ENCODE measurements at places on chromosomes 5 and 9.

GRCh38 chr9:87675906-87676515, 49.9 kb upstream of the CTSL start:
- no peak for DNase-seq

- no peak for DNase-seq
Measured at GRCh38 chr5:170377027-170377426, 12.1 kb downstream of the KCNMB1 start.

GRCh38 chr5:157670662-157671591, at the start of gene C5orf52:
C5orf52 (plus strand) TSS chr5:157671533; CDS start chr5:157671615, 82 bp downstream.
- no peak for DNase-seq

DNA sequence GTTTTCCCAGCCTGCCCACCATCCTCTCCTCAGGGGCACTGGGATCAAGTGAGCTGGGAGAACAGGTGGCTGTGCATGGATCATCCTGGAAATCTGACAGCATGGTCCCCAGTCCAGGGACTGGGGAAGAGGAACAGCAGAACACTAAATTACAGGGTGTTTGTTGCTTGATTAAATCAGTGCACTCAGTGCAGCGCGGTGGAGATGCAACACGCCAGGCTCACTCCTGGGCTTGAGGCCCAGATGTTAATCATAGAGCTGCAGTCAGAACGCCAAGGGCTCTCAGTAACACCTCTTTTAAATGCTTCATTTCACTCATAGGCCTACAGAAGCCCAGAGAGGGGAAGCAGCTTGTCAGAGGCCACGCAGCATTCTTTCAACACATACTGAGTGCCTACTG, 14.2 kb upstream of the LARP1 start:
- DNase-seq: no peak

- DNase-seq: no peak
Measured at GRCh38 chr5:59423021-59423420, 470.5 kb downstream of the PDE4D start.

DNA sequence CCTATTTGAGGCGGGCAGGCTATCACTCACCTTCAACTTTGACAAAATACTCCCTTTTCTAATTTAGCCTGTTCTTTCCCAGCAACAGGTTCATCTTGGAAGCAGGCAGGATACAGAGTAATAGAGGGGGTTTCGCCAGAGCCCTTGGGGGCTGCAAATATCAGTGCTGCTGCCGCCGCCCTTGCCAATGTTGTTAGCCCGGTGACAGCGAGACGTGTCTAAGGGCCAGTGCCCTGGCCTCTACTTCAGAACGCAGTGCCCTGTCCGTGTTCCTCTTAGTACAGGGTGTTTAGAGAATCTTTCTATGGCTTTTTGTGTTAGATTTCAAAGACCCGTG, 703 bp downstream of the FAM120AOS start:
- no peak for DNase-seq

DNA sequence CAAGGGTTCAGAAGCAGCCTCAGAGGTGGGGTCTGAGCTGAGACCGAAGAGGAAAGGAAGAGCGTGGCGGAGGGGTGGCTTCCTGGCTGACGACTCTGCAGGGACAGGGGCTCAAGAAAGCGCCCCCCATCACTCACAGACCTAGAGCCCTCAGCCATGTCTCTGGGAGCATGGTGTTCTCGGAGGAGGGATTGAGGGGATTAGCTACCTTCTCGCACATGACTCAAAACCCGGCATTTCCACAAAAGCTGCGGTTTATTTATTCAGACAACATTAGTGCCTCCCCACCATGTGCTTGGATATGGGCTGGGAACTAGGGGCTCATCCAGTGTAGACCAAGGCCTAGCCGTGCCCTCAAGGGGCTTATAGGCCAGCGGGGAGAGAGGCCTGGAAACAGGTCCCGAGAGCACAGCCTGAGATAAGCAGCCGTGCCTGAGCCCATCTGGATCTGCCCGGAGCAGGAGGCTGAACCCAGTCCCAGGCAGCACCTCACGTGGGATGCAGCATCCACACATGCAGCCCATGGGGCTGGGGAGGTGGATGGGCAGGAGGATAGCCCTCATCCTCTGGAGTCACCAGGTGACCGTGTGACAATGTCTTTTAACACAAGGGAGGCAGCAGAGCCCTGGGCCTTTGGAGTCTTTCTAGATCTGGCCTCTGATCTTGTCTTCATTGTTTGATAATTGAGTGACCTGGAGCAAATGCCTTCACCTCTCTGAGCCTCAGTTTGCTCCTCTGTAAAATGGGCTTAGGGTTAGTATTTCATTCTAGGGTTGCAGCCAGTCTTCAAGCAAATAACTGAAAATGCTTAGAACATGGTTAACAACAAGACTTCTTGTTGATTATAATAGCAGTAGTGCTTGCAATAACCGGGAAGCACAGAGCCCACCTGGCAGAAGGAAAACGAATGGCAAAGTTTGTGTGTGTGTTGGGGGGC, 878 bp upstream of the HMCN2 start:
- no peak for DNase-seq

GRCh38 chr9:98329281-98329680, 73.8 kb upstream of the TBC1D2 start:
- no peak for DNase-seq

DNA sequence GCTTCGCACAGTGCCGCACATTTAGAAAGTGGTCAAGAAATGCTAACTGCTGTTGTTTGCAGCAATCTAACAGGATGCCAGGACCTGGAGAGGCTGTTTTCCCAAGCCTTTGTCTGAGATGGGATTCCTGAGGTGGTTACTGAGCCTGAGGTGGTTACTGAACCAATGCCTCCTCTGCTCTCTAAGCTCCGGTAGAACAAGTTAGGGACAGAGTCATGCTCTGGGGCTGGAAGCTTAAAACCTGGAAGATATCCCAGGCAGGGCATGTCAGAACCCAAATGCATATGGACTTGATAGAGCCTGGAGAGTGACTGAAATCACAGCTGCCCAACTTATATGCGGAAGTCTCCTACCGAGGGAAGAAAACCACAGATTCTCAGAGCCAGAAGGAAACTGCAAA, 46.5 kb upstream of the FAT2 start:
- no peak for DNase-seq

DNA sequence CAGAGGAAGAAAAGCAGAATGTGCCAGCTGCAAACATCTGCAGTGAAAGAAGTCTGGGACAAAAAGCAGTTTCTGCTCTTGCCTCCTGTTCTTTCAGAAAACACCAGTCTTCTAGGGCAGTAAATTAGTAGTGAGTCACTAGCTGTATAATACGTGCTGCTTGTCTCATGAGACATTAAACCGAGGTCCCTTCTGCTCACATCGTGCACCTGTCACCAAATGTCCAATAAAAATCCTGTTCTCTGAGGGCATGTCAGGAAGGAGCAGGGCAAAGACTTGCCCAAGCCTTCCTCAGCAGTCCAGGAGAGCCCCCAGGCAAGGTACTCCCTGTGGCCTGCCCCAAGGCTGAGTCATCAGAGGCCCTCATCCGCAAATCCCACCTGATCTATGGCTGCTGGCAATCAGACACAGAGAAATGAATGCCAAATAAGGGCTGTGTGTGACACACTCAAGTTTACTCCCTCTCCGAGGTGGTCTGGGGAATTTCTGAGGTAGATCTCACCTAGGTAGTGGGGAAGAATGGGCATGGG, 255.3 kb upstream of the SMARCA2 start:
- DNase-seq: no peak

- no peak for DNase-seq
Measured at GRCh38 chr5:135964670-135965320, 10.0 kb upstream of the LECT2 start.

DNA sequence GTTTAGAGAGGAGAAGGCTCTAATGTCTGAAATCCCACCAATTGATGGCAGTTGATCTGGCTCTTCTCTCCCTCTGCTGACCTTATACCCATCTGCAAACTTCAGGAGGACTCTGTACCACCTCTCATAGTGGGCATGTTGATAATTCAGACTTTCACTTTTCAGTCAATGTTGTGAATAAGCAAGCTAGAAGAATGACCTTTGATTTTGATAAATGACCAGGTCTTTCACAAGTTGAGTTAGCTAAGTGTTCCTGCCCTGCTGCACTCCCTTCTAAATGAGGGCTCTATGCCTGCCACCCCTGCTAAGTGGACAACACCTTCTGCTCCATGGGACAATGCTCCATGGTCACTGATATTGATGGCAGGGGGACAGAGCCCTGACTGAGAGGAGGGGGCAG, 74.7 kb downstream of the SPRY4 start:
- no peak for DNase-seq

GRCh38 chr9:107174441-107174840, 108.6 kb upstream of the RAD23B start:
- no peak for DNase-seq

GRCh38 chr9:14061936-14062585, 251.9 kb downstream of the NFIB start:
- no peak for DNase-seq

DNA sequence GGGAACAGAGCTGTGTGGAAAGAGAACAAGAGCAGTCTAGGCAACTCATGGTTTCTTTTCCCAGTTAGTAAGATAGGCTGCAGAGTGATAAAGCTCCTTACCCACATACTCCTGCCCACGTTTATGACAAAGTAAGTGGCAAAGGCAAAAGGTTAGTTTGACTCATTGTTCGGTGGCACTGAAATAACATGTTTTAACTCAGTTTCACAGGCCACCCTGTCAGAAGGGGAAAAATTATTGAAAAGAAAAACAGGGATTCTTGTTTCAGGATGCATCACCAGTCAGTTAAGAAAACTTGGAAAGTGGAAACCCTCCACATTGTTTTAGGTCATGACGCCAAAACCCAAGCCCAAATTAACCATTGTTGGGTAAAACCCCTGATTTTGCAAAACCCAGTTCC, 22.3 kb upstream of the DAB2 start:
- DNase-seq: no peak

- no peak for DNase-seq
Measured at GRCh38 chr5:113083481-113083880, 106.9 kb downstream of the DCP2 start.

- no peak for DNase-seq
Measured at GRCh38 chr9:23380821-23381220, 445.2 kb downstream of the ELAVL2 start.

- DNase-seq: no peak
Measured at GRCh38 chr5:136030956-136031611, 2.3 kb downstream of the TGFBI start.

DNA sequence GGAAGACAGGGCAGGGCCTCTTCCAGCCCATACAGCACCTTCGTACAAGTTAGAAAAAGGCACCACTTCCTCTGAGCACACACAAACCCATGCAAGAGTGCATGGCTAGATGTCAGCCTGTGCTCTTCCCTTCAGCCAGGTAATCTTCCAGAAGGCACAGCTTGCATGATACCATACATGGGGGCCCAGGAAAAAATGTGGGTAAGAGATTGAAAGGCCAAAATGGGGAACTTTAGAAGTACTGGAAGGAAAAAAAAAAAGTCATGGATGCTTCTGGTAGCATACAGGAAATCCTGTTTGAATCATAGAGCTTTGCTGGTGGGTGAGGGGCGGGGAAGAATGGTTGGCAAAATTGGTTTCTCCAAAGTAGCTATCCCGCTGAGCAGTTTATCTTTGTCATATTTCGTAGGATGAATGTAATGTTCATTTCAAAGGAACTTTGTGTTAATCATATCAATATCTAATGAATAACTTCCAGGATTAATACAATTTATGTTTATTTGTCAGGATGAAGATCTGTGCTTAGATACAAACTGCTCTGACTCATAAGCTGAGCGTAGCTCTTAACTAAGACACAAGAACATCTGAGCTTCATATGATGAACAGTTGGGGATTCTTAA, 78.2 kb upstream of the MAP3K1 start:
- DNase-seq: peak; percentile 92

GRCh38 chr5:117204926-117205869, 630.6 kb upstream of the SEMA6A start:
- DNase-seq: no peak

GRCh38 chr5:149829954-149830353, 99.8 kb downstream of the PPARGC1B start:
- DNase-seq: peak; percentile 32

GRCh38 chr9:2154731-2155130, 139.6 kb downstream of the SMARCA2 start:
- DNase-seq: no peak

DNA sequence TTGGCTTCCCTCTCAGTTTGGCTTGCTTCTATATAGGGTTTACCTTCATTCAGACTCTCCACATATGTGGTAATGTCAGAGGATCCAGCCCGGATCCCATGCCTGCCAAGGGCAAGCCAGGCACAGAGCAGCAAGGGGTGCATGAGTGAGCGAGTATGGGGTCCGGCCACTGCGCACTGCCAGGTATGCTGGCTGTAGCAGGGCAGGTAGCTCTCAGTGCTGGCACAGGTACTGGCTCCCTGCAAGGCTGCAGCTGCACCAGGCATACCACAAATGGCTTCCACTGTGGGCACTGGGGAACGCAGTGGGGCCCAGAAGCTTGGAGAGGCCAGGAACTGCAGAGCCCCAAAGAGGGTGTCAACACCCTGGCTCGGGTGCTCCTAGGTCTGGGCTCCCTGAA, 86.2 kb downstream of the GIN1 start:
- DNase-seq: no peak

- peak; percentile 45 for DNase-seq
Measured at GRCh38 chr9:134340475-134341160, 14.4 kb downstream of the RXRA start.

GRCh38 chr5:180208435-180209081, 453 bp downstream of the RASGEF1C start:
- peak; percentile 39 for DNase-seq

DNA sequence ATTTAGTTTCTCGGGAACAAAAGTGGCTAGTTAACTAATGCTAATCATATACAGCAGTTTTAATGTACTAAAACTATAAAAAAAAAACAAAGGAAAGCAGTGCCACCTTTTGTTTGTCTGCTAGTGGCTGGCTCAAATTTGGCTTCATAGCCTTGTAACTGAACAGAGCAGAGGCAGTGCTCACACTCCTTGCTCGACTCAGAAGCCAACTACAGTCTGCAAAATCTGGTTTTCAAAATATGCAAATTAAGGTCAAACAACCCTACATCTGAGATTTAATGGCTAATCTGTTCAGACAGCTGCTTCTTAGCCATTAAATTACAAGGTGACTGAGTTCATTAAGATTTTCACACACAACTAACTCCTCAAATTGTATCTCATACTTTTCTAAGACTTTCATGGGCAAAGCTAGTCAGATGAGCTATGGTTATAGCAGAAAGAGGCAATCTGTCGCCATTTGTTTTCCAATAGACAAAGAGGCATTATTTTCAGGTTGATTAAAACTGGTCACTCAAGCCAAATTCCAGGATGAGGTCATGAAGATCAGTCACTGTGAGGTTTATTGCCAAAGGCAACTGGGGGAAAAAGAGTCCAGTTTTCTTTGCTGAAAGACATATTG, 56.8 kb upstream of the EPB41L4A start:
- DNase-seq: no peak
